Glomerular endothelial cell (primary cell): ENCODE measurements at places on chromosomes 12 and 14. TPM values are rescaled to one million over a fixed set of nuclear protein-coding genes. Genes with fewer than 3 reads are reported as not detected.

Gene GPD1
- total RNA-seq: 2.6 TPM in 1 of 2 replicates, not detected in the other

Gene FITM1
- total RNA-seq: 0.29 TPM in 1 of 2 replicates, not detected in the other

Gene PGF
- 373 and 529 TPM in 2 replicates for total RNA-seq

Gene ADAMTS20
- total RNA-seq: not detected in 2 replicates

Gene TGM1
- 0.64 and 2.5 TPM in 2 replicates for total RNA-seq

Gene ADAM20
- 0.10 and 0.47 TPM in 2 replicates for total RNA-seq

Gene NRXN3
- 0.92 and 4.8 TPM in 2 replicates for total RNA-seq

Gene INHBC
- not detected in 2 replicates for total RNA-seq

Gene KERA
- not detected in 2 replicates for total RNA-seq

Gene PRICKLE1
- 6.8 and 7.1 TPM in 2 replicates for total RNA-seq

DNA sequence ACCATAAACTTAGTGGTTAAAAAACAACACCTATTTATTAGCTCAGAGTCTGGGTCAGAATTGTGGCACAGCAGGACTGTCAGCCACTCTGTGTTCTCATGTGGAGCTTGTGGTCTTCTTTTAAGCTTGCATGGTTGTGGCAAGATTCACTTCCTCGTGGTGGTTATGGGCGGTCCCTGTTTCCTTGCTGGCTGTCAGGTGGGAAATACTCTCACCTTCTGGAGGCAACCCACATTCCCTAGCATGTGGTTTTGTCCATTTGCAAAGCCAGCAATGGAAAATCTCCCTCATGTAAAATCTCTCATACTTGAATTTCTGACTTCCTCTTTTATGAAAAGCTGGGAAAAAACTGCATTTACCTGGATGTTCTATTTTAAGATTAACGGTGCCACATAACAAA is 229.8 kb downstream of the ALX1 start:
- DNase-seq: no peak

GRCh38 chr14:61108496-61109141 is 127.6 kb downstream of the SLC38A6 start:
- no peak for DNase-seq

GRCh38 chr14:72532686-72533454 is 361.0 kb downstream of the DPF3 start:
- no peak for DNase-seq

- no peak for DNase-seq
Measured at GRCh38 chr12:102408487-102409297, 71.7 kb downstream of the IGF1 start.

GRCh38 chr14:104023325-104024055 is 62.0 kb upstream of the ASPG start:
- no peak for DNase-seq

- no peak for DNase-seq
Measured at GRCh38 chr14:64870160-64870559, 9.5 kb downstream of the SPTB start.

DNA sequence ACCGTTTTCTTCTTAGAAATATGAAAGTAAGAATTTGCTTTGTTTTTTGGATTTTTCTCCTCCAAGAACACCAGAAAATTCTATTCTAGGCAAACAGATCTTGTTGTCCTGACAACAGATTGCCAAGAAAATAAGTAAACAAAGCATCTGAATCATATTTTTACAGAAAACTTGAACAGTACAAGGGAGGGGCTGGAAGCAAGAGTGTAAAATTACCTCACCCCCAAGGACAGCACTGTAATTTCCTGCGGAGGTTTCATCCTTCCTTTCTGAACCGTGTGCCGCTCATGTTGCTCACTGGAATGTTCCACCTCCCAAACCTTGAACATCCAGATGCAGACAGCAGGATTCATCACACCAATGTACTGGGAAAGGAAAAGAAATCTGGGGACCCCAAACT is 5.4 kb upstream of the CAMKK2 start:
- no peak for DNase-seq

DNA sequence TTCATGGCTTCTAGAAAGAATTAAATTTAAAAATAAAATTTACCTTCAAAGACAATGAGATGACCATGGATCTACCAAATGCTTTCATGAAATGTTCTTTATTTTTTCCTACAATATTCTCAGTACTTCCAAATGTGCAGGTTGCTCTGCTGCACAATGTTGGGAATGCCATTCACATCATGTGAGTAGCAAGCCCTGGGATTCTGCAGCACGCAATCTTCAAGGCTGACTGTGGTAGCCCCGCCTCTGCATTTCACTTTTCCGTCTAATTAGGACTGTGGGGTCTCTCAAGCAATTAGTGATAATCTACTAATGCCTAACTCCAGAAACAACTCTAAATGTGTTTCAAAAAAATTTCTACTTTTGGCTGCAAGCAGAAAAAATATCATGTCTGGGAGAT is 13.7 kb upstream of the NTN4 start:
- DNase-seq: no peak

DNA sequence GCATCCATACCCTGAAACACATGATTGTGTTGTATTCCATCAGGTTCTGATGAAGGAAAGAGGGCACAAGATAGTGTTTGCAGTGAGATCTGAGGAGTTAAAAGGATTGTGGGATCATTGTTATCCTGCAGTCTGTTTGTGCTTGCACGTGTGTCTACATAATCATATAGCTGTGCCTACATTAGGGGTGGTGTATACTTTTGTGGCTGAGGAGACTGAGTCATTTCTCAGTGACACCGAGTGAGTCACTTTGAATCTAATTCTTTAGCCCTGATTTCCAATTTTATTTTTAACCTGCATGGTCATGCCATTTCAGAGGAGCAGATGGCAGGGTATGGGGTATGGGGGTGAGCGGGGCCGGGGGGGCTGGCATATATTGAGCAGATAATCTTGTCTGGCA is 133.2 kb downstream of the ANO4 start:
- no peak for DNase-seq

DNA sequence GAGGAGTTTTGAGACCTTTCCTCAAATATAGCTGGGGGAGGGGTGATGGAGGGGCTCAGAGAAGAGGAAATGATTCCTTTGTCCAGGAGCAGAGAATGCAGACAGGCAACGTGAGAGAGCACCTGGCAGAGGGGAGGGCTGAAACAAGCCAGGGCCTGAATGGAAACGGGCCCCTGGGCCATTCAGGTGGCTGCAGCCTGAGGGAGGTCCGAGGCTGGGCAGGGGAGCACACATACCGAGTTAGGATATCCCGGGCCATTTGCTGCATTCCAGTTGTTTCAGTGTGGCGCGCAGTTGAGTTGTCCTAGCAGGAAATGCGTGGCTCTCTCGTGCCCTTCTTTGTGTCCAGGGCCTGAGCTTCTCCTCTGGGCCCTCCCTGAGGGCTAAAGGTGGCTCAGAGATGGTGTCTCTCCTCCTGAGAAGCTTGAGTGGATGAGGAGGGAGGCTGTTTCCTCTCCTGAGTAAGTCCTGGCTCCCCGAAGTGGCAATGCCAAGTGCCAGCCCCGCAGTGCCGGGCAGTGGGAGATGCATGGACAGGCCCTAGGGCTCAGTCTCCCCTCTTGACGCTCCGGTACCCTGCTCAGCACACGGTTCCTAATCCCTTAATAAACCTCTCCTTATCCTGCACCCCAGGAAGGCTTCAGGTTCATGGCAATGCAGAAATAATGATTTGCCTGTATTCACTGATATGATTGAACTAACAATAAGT is 85.5 kb upstream of the VRK1 start:
- no peak for DNase-seq

- DNase-seq: no peak
Measured at GRCh38 chr12:19695244-19696098, 256.2 kb downstream of the AEBP2 start.

DNA sequence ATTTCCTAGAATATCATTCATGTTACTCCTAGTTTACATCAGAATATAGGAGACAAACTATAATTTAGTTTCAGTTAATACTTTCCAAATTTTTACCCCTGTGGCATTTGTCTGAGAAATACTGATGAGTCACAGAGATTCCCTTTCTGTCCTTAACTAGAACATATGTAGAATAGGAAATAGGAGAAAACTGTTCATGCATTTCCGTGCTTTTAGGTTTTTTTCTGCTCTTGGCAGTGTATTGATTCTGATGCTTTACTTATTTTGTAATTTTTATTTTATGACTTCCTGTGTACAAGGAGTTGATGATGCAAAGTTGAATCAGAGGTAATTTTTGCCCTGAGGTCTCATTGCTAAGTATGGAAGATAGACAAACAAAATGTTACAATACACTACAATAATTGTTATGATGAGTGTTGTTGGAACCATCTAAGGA is 23.0 kb downstream of the MNAT1 start:
- DNase-seq: no peak

- no peak for DNase-seq
Measured at GRCh38 chr14:44609876-44610510, 102.9 kb upstream of the FSCB start.

- DNase-seq: no peak
Measured at GRCh38 chr12:4939418-4940023, 29.8 kb downstream of the KCNA1 start.

DNA sequence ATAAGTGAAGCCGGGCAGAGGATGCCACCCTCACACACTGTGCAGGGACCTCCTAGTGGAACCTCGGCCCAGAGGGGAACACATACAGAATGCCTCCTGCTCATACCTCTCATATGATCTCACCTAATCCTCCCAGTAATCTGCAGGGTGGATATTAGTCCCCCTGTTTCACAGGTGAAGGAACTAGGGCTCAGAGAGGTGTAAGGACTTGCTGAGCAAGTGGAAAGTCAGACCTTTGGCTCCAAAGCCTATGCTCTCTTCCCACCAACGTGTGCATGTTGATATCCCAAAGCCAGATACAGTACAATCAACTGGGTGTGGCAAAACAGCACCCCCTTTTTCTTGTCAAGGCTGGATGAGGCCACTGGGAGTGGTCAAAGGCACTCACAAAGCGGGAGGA is 4.2 kb downstream of the MYH6 start:
- DNase-seq: no peak

DNA sequence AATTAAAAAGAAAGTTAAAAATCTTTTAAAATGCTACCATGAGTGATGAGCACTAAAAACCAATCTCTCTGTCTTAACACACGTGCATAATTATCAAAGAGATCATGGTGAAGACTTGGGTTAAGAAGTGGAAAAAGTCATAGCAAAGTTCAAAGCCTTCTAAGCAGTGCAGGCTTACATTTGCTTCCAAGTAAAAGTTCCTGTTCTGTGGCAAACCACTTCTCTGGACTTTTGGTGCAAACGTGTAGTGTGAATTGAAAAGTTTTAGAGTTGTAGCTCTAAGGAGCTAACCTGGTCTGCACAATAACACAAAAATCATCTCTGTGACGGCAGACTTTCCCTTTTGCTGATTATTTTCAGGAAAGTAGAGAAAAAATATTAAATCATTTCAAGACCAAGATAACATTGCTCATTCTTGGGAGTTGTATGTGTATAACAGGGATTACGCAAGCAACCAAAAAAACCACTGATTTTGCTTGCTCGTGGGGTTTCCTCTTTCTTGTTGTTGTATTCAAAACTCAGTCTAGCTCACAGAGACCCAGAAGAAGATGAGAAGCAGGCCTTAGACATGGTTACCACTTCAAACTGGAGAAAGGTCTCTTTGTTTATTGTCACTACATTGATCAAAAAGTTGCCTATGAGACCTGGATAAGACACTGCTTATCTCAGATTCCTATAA is 2.3 kb upstream of the GLIPR1 start:
- no peak for DNase-seq

GRCh38 chr12:119505001-119505400 is 88.6 kb upstream of the TMEM233 start:
- DNase-seq: no peak

GRCh38 chr12:26233631-26234030 is 38.3 kb downstream of the SSPN start:
- DNase-seq: no peak

- DNase-seq: no peak
Measured at GRCh38 chr12:109738209-109738608, 24.6 kb downstream of the FAM222A start.

DNA sequence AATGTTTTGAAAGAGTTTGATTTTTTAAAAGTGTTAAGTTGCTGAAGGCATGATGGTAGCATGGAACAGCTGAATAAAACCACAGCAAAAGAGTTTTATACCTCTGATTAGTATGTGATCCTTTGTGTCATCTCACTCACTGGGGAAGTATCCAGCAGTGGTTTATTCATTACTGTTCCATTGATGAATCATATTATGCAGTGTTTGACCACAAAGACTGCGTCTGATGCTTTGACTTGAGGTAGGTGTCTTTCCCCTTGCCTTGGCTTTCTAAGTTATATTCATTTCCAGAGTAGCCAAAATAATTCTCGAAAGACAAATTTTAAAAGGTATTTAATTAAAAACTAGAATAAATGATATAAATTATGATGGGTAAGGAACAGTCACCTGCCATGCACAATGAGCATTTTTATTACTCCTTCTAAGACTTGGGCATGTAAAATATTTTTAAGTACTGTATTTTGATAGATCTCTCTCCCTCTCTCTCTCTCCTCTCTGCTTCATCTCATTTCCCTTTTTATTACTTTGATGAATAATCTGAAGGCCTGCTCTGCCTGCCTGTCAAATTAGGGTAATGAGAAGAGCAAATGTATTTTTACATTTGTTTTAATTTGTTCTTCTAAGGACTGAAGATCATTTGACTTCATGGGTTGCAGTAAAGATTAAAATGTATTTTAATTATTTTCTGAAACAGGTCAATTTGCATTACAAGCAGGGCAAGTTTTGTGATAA is 164.9 kb downstream of the NAV3 start:
- no peak for DNase-seq

- no peak for DNase-seq
Measured at GRCh38 chr12:111597831-111598636, 1.1 kb downstream of the ATXN2 start.

- DNase-seq: no peak
Measured at GRCh38 chr14:68486033-68486732, 306.7 kb downstream of the ZFP36L1 start.

DNA sequence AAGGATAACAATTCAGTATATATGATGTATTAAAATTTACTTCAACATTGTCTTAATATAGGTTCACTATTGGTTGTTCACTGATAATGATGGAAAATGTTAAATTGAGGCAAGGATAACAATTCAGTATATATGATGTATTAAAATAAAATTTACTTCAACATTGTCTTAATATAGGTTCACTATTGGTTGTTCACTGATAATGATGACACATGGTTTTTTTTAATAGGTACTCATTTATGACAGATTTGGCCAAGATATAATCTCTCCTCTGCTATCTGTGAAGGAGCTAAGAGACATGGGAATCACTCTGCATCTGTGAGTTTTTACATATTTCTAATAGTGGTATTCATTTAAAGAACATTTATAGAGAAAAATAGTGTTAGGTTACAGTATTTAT is 8.1 kb downstream of the SCFD1 start:
- no peak for DNase-seq

DNA sequence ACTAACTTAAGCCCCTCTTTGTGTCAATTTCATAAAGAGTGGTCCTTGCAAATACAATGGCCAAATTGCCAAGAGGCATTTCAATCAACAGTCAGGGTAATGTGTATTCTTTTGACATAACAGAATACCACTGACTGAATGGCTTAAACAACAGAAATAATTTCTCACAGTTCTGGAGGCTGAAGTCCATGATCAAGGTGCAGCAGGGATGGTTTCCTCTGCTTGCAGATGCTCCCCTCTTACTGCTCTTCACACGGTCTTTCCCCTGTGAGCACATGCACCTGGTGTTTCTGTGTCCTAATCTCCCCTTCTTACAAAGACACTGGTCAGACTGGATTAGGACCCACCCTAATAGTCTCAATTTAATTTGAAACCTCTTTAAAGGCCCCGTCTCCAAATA is 31.9 kb downstream of the FGFR1OP2 start:
- DNase-seq: no peak

- DNase-seq: no peak
Measured at GRCh38 chr14:72479461-72479931, 414.4 kb downstream of the DPF3 start.
